ENCODE measurements at places on chromosomes 1 and 21.

DNA sequence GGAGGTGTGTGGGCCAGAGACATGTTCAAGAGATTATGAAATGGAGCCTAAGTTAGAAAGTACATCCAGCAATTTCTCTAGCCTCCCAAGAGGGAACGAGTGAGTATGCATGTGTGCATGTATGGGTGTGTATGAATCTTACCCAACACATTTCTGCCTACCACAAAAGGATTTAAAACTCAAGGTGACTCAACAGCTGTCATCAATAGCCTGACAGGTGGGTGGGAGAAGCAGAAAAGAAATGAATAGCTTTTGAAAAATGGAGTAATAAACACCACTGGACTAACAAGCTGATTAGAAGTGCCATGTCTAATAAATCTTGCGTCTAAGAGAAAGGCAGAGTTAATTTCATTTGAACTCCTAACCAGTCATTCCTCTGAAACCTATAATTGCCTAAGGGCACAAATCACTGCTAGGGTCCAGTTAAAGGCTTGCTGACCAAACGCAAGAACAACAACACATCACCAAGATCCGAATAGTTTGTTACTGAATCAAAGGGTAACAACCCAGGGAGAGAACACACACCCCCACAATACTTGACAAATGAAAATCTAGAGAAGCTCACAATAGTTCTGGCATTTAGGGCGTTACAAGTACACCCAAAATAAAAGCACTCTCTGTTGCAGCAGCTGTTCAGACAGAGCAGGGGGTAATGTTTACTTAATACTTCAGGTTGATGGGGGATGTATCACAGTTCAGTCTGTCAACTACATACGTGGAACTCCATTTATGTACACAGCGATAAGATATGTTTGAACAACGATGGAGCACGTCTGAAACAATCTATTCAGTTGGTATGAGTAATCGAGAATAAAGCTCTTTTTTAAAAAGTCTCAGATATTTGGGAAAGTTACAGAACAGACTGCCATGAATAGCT lies 1.4 kb downstream of the KIAA0319L start:
- DNase-seq: no peak

DNA sequence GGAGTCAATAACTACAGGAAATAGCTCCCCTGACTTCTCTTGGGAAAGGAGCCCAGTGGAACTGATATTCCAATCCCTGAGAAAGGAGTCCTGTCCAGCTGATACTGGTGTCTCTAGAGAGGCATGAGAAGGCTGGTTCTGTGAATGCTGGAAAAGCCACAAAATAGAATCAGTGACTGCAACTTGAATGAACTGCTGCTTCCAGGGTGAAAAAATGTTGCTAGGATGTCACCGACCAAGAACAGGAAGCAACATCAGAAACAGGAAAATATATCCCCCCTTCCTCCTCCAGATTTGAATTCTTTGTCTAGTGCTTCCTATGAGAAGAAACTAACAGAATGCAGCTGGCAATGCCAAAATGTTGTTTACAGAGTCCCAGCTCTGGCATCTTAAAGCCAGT lies 269.3 kb upstream of the LYPLAL1 start:
- no peak for DNase-seq

GRCh38 chr1:72845381-72845780 lies 563.0 kb upstream of the NEGR1 start:
- DNase-seq: no peak

GRCh38 chr1:21174654-21175323 lies 1.9 kb downstream of the EIF4G3 start:
- no peak for DNase-seq

- no peak for DNase-seq
Measured at GRCh38 chr21:22855581-22855980, 1857.4 kb downstream of the NCAM2 start.

- DNase-seq: no peak
Measured at GRCh38 chr1:17121881-17122280, 2.6 kb upstream of the PADI2 start.

GRCh38 chr1:182587666-182588499 lies 1.2 kb downstream of the RNASEL start:
- DNase-seq: no peak

GRCh38 chr21:26769613-26770188 lies 75.5 kb downstream of the ADAMTS1 start:
- peak; percentile 10 for DNase-seq

GRCh38 chr1:181159451-181160140 lies 71.1 kb downstream of the IER5 start:
- DNase-seq: no peak

- DNase-seq: no peak
Measured at GRCh38 chr21:39103689-39104088, 79.6 kb downstream of the PSMG1 start.

- DNase-seq: no peak
Measured at GRCh38 chr1:220828179-220828490, 41.4 kb downstream of the MTARC1 start.

- peak; percentile 52 for DNase-seq
Measured at GRCh38 chr1:197526736-197527371, 248.4 kb downstream of the DENND1B start.

- no peak for DNase-seq
Measured at GRCh38 chr1:100629391-100629790, 90.2 kb upstream of the VCAM1 start.

Data from inflammatory macrophage treated with lipopolysaccharide for 4 hours (primary cell).